ENCODE measurements at places on chromosomes 6 and 20.

- DNase-seq, result no peak
Measured at GRCh38 chr6:12371151-12371550, 81.0 kb downstream of the EDN1 start.

DNA sequence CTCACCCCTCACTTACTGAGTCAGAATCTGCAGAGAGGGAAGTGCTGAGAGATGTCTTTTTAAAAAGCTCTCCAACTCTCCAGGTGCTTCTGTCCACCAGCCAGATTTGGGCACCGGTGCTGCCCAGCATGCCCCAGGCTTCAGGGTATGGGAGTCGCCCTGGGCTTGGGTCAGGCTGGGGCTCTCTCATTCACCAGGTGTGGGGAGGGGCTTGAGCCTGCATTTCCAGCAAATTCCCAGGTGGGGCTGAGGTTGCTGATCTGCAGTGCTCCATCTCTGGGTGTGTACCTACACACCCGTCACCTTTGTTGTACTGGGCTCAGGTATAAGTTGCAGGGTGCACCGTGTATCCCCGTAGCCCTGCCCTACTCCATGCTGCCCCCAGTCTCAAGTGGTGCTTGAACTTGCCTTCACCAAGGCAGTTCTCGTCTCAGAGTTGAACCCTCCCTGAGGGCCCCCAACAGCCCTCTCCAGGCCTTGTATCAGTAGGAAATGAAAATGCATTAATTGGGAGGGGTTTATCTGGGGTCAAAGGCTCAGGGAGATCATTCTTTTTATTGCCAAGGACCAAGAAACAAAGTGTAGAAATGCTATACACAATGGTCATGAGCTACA is 23.5 kb downstream of the PPP1R3G start:
- no peak for DNase-seq

DNA sequence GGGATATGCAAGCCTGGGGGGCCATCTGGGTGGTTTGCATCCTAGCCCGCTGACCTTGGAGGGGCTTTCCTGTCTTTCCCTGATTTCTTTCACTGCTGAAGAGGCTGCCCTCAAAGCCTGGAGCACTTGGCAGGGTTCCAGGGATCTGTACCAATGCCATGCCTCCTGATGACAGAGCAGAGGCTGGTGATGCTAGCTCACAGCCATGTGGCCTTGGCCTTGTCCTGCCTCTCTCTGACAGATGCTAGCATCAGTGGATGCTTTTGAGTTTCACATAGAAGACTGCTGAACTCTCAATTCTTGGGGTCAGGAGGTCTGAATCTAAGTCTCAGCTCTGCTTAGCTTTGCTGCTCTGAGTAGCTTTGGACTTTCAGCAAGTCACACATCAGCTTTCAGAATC is 21.9 kb upstream of the RREB1 start:
- DNase-seq, result no peak

GRCh38 chr20:3935295-3935955 is 46.2 kb downstream of the PANK2 start:
- no peak for DNase-seq

DNA sequence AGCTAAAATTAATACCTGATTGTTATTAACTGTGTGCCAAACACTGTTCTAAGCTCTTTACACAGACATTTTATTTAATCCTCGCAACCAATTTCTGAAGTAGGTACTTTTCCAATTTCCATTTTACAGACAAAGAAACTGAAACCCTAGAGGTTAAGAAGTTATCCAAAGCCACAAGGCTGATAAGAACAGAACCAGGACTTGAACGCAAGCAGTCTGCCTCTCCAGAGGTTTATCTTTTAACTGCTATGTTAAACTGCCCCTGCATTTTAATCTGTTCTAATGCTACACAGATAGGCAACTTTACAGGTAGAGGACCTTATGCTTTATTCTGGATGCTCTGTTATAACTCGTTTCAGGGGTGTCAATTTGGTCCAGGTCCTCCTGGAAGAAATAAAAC is 118.2 kb downstream of the SLC16A10 start:
- no peak for DNase-seq

DNA sequence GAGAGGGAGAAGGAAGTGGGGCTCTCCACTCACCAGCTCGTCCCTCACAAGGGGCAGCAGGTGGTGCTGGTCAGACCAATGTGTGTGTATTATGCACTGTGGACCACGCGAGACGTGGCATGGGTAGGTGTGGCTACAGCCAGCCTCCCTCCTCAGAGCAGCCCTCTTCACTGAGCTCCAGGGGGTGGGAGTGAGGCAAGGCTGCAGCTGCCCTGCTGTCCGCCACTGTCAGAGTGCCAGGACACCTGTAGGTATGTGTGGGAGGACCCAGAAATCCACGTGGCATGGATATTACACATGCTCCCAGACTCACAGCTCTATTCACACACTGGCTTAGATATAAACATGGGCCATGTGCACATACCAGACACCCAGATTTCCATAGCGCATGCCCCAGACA is 90.3 kb downstream of the VEGFA start:
- DNase-seq, result no peak

Data from Right ventricle myocardium inferior (tissue), 1 donor.